ENCODE measurements at places on chromosomes 7 and 10. TPM values are rescaled to one million over a fixed set of nuclear protein-coding genes. Genes with fewer than 3 reads are reported as not detected.

DNA sequence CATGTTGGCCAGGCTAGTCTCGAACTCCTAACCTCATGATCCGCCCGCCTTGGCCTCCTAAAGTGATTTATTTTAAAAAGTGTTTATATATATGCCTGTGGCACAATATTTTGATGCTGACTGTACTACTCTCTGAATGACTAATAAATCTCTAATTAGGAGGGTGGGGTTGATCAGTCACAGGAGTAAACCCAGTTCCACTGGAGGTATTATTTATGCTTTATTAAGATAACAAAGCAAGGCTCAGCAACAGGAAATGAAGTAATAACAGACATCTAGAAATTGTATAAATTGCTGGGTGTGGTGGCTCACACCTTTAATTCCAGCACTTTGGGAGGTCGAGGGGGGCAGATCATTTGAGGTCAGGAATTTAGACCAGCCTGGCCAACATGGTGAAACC is 26.0 kb upstream of the MCU start:
- no peak for DNase-seq

DNA sequence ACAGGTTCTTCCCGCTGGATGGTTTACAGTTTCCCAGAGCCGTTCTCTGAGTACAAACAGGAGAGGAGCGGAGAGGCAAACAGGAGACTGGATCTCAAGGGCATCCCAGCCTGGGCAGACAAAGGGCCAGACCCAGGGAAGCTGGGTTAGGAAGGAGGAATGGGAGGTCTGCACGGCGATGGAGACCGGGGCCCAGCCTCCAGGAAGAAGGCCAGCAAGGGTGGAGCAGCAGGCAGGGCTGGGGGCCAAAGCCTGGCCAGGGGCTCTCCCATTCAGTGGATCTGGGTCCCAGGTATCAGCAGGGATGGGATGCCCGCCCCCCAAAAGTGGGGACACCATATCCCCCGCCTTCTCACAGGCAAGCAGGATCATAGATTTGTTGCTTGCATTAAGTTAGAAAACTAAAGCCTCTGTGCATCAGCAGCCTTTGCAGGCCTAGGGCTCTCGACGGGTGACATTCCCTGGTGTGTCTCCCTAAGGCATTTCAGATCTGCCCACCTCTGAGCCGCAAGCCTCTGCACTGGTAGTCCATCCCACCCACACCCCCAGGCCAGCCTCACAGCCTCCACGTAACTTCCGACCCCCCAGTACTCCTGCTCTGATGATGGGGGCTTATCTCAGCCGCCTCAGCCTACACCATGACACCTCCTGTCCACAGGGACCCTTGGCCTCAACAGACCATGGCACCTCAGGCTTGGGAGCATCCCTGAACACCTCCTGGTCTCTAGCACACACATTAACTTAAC is 59.9 kb downstream of the TNS3 start:
- no peak for DNase-seq

DNA sequence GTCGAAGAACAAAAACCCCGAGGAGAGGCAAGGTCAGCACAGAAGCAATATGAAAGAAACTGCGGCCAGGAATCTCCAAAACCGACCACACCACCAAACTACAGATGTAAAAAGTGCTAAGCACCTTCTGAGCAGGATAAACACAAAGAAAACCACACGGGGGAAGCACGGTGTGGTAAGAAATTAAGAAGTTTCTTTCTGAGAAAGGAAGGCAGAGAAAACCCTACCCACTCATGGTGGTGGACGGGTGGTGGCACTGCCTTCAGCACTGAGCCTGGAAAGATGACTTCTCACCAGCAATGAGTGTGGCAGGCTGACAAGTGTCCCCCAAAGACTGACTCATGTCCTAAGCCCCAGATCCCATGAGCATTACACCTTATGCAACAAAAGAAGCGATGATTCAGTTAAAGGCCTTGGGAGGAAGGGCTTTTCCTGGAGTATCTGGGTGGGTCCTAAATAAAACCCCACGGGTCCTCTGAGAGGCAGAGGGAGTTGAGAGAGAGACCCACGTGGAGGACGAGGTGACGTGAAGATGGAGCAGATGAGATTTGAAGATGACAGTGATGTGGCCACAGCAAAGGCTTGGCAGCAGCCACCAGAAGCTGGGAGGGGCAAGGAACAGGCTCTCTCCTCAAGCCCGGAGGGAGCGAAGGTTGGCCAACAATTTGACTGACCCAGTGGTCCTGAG is 124.9 kb downstream of the DLG5 start:
- peak; percentile 77 for DNase-seq

GRCh38 chr10:117248750-117249465 is 8.0 kb downstream of the SLC18A2 start:
- DNase-seq, result no peak

DNA sequence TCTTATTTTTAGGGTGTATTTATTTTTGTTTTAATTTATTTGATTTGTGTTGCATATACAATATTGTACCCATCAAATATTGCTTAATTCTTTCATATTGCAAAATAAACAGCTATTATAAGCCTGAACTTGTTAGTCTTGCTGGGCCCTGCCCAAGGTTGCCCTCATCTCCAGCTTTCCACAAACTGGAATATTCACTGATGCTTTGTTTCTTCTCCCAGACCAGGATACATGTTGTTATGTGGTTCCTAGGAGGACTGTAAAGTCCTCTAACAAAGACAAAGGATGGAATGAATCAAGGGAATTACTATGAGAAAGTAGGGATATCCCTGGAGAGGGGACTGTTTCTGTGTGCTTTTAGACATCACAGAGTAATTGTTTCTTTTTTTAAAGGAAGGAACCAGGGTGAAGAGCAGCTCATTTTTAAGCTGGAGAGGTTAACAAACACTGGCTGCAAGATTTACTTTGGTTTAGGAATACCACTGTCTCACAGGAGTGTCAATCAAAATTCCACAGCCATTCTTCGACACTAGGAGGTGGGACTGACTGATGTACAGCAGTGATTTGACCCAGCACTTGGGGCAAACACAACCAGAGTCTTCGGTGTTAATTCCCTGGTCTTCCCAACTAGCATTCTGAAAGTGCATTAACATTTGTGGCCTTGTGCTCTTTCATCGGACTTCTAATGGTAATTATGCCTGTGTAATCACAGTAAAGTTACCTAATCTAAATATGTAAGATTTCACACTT is 14.8 kb upstream of the CD36 start:
- DNase-seq, result no peak

GRCh38 chr7:18685971-18686370 is 190.4 kb downstream of the HDAC9 start:
- DNase-seq, result no peak

- DNase-seq, result no peak
Observed at GRCh38 chr7:33722383-33723101, 182.8 kb upstream of the BMPER start.

GRCh38 chr10:120286280-120286679 is 170.7 kb upstream of the PLPP4 start:
- no peak for DNase-seq

- DNase-seq, result no peak
Observed at GRCh38 chr10:78435484-78436221, 402.0 kb downstream of the RPS24 start.

DNA sequence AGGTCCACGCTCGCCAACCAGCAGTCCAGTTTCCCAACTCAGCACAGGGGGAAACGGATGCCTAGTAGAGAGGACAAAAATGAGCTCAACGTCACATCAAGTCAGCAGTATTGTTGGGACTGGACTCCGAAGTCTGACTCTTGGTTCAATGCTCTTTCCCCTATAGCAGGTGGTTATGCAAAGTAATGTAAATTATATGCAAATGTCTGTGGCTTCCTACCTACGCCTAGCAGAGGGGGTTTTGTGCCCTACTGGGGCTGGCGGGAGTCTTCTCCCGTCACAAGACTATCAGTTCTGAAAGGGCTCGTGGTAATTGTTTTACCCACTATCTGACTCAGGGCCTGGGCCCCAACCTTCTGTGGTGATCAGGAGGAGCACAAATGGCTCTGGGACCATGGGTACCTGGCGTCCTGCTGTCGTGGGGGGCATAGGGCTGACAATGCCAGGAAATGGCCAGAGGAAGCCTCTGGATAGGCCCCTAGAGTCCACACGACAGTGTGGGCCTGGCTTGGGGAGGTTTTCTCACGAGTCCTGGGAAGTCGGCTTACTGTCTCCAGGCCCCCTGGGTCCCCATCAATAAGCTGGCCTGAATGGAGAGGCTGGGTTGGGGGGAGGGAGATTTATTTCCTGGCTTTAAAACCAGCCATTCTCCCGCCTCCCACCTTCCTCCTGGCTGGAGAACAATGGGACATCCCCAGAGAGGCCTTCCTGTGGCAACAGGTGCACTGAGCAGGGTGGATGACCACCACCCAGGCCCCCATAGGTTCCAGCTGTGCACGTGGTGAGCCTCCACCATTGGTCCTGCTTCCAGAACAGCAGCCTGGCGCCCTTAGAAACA is 41.8 kb downstream of the UNC5B start:
- no peak for DNase-seq

DNA sequence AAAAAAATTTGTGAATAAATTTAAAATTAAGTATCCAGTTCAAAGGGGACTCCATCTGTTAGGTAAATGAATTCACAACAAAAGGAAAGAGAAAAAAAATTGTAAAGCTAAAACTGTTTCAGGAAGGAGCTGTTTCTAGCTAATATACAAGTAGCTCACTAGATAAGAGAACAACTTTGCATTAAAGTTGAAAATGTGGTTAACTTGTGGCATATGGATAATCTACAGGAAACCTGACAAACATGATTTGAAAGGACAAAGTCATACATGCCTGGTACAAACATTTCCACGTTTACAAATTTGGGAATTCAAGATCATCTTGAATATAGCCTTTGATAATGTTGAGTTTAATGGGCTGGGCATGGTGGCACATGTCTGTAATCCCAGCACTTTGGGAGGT is 8.9 kb downstream of the NT5C3A start:
- no peak for DNase-seq

GRCh38 chr7:139114585-139114984 is 5.1 kb upstream of the ZC3HAV1 start:
- DNase-seq, result no peak

- no peak for DNase-seq
Observed at GRCh38 chr7:38561166-38561565, 70.0 kb downstream of the AMPH start.

DNA sequence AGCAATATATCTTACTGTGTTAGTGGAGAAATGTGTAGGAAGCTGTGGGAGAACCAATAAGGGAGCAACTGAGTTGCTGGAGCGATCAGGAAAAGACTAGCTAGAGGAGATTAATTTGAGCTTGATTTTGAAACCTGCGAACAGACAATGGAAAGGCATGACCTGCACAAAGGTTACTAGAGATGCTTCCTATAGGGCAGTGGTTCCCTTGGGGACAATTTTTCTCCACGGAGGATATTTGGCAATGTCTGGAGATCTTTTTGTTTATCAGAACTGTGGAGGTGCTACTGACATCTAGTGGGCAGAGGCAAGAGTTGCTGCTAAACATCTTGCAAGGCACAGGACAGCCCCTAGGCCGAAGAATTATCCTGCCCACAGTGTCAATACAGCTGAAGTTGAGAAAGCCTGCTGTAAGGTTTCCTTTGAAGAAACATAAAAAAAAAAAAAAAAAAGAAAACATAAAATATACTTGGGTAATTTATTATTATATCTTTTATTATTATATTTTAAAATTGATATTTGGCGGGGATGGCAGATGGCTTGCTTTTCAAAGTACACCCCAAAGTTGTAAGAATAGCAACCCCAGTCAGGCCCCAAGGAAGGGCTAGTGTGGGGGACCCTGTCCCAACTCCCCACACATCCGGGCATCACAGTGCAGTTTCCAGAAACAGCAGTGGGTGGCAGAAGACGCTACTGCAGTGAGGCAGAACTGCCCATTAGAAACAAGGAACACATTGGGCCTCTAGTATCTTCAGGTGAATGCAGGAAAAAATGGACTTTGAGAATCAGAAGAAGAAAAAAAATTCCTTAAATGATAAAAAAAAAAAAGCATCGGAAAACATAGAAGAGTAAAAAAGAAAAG is 481.6 kb downstream of the SH2D4B start:
- peak; percentile 6 for DNase-seq

- no peak for DNase-seq
Observed at GRCh38 chr7:149732611-149733010, 40.8 kb downstream of the ZNF467 start.

DNA sequence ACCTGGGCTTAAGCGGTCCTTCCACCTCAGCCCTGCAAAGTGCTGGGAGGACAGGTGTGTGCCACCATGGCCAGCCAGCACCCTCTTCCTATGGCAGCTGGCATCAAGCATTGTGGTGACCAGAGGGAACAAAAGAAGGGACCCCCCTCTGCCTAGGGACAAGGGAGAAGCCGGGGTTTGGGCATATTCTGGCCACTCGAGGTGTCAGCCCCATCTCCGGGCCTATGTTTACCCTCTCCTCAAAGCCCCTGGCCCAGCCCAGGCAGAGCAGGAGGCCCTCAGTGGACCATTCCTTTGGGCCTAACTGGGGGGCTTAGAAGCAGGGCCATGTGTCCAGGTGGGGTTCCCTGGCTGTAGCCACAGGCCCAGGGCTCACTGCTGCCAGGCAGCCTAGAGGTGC is 23.9 kb downstream of the VSIR start:
- no peak for DNase-seq

- peak; percentile 65 for DNase-seq
Observed at GRCh38 chr10:26448706-26449435, 10.7 kb downstream of the APBB1IP start.

- DNase-seq, result no peak
Observed at GRCh38 chr7:2906197-2906931, 62.3 kb upstream of the GNA12 start.

GRCh38 chr7:77887567-77887966 is 89.0 kb downstream of the PHTF2 start:
- no peak for DNase-seq

GRCh38 chr10:15067154-15067553 is 21.4 kb downstream of the ACBD7 start:
- no peak for DNase-seq

DNA sequence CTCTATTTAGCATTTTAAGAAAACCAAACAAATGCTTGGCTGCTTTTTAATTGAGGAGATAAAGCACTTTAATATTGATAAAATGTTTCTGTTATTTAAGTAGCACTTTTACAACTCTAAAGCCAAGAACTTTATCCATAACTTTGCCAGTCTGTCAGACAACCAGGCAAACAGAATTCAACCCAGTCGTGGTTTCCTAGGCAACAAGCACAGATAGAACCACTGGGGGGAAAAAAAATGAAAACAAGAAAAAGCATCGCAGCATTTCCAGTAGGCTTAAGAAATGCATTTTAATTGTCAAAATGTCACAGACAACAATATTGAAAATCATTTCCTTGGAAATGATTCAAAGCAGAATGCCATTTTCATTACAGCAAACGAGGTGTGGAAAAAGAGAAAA is 323.4 kb downstream of the PARD3 start:
- DNase-seq, result no peak

DNA sequence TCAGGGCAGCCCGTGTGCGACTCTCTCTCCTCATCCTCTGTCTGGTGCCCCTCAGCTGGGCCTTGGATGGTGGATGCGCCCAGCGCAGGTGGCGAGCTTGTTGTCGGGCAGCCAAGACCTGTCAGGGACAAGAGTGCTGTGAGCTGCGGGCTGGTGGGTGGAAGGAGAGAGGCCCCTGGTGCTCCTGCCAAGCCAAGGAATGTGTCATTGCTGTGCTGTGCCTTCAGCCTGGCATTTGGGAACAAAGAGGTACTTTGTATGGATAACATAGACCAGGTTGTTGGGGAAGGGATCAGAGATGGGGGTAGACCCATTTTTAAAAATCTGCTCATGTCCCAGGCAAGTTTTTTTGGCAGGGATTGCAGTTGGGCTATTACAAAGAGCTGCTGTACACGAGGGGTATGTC is 120.9 kb downstream of the PKD1L1 start:
- no peak for DNase-seq

AOAH gene
- 18.8 TPM for total RNA-seq

GIMAP8 gene
- total RNA-seq, result 10.2 TPM

GRM3 gene
- not detected for total RNA-seq

SPDYE8 gene
- not detected for total RNA-seq

TRIM73 gene
- 12.1 TPM for total RNA-seq

CACNA2D1 gene
- 0.46 TPM for total RNA-seq
